ENCODE measurements at places on chromosomes 3 and 15.

- DNase-seq = no peak
Observed at GRCh38 chr3:43499256-43499655, 122.6 kb downstream of the ANO10 start.

GRCh38 chr15:71051539-71051938 lies 63.7 kb upstream of the THSD4 start:
- DNase-seq = no peak

GRCh38 chr3:65829228-65829627 lies 209.5 kb downstream of the MAGI1 start:
- DNase-seq = no peak

- DNase-seq = no peak
Observed at GRCh38 chr15:28996953-28997352, 111.2 kb downstream of the APBA2 start.

GRCh38 chr15:41648097-41648496 lies 12.1 kb upstream of the MGA start:
- no peak for DNase-seq

DNA sequence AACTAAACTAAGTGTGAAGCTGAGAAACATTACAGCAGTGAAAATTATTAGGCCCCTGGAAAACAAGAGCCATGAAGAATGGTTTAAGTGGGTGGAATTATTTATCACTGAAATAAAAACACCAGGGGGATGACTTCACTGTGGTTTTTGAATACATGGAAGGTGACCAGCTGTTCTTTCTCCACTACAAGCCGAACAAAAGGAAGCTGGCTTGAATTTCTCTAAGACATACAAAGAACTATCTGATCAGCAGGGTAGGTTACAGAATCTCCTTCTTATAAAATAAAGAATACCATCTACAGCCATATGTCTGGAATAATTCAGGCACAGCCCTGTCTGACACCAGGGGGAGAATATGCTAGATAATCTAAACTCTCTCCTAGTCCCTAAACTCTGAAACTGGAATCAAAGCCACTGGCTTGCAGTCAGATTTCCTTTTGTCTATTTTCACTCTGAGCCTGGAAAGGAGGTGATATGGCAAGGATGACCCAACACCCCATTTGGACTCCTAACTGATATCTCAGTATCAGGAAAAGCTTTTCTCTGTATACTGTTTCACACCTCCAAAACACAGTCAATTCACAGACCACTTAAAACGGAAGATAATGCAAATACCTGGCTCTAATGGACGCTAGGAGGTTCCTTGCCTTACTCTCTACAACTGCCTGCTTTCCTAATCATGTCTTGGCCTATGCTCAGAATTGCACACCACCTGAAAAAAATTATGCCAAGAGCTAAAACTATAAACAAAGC lies 31.2 kb downstream of the SPATA12 start:
- DNase-seq = no peak

- DNase-seq = no peak
Observed at GRCh38 chr3:171644681-171645080, 165.6 kb downstream of the PLD1 start.

DNA sequence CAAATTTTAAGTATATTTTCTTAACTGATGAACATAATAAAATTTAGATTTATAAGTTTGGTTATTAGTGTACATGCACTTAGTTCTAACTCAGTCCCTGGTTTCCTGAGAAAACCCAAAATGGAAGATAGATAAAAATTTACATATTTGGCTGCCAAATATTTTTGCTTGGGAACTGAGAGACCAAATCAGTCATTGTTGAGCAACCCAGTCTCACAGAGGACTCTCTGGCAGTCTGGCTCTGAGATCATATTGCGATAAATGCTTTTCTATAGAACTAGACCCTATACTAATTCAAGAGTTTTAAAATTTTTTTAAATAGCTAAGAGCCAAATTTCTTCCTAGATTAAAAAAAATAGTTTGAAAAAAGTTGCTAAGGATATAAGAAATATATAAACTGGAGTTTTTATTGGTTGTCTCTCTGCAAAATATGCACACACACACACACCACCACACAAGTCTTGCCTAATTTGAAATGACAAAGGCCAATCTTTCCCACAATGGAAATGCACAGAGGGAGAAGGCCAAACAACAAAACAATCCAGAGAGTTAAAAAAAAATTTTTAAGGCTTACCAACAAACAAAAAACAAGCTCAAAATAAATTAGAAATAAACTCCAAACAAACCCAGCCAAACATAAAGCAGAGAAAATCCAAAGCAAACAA lies 259.5 kb downstream of the MECOM start:
- DNase-seq = no peak

GRCh38 chr3:44359146-44359751 lies 20.7 kb downstream of the TCAIM start:
- no peak for DNase-seq

DNA sequence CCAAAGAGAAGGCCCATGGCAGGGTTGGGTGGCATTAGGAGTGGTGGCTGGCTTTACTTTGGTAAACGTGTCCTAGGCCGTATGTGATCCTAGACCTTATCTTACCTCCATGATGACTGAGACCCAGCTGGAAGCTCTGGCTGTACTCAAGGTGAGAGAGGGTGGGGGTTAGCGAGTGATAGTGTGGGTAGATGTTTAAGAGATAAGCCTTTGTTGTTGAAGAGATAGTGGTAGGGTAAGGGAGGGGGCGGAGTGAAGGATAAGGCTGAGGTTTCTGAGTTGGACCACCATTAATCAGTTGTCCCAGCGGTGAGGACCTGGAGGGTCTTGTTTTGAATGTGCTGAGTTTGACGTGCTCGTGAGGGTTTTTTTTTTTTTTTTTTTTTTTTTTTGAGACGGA lies 61.5 kb upstream of the ULK4 start:
- DNase-seq = no peak

- no peak for DNase-seq
Observed at GRCh38 chr3:46504789-46505188, 7.0 kb downstream of the RTP3 start.

- DNase-seq = no peak
Observed at GRCh38 chr3:172084871-172085556, 45.6 kb downstream of the FNDC3B start.

- no peak for DNase-seq
Observed at GRCh38 chr15:99365242-99365641, 114.0 kb downstream of the LRRC28 start.

- DNase-seq = no peak
Observed at GRCh38 chr3:191343115-191343514, 12.8 kb upstream of the UTS2B start.

DNA sequence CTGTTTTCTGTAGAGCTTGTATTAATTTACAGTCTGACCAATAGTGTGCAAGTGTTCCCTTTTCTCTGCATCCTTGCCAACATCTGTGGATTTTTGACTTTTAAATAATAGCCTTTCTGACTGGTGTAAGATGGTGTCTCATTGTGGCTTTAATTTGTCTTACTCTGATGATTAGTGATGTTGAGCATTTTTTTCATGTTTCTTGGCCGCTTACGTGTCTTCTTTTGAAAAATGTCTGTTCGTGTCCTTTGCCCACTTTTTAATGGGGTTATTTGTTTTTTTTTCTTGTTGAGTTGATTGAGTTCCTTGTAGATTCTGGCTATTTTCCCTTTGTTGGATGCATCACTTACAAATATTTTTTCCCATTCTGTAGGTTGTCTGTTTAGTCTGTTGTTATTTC lies 7.6 kb upstream of the ACOX2 start:
- DNase-seq = no peak

- DNase-seq = no peak
Observed at GRCh38 chr3:23068016-23068728, 135.0 kb upstream of the UBE2E2 start.

GRCh38 chr3:55936549-55937052 lies 449.5 kb upstream of the WNT5A start:
- no peak for DNase-seq

GRCh38 chr3:164364111-164364510 lies 714.2 kb downstream of the SI start:
- no peak for DNase-seq

DNA sequence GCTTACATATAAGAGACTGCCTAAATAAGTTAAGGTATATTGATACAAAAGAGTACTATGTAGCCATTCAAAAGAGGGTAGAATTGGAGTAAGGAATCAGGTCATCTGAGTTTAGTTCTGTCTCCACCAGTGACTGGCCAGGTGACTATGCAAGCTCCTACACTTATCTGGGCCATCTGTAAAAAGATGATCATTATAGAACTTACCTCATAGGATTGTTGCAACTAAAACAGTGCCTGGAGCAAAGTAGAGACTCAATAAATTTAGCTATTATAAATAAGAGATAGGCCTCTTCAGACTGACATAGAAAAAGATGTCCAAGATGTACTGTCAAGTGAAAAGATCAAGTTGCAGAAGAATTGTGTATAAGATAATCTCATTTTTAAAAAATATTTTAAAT lies 1.7 kb upstream of the ATP8B4 start:
- no peak for DNase-seq

DNA sequence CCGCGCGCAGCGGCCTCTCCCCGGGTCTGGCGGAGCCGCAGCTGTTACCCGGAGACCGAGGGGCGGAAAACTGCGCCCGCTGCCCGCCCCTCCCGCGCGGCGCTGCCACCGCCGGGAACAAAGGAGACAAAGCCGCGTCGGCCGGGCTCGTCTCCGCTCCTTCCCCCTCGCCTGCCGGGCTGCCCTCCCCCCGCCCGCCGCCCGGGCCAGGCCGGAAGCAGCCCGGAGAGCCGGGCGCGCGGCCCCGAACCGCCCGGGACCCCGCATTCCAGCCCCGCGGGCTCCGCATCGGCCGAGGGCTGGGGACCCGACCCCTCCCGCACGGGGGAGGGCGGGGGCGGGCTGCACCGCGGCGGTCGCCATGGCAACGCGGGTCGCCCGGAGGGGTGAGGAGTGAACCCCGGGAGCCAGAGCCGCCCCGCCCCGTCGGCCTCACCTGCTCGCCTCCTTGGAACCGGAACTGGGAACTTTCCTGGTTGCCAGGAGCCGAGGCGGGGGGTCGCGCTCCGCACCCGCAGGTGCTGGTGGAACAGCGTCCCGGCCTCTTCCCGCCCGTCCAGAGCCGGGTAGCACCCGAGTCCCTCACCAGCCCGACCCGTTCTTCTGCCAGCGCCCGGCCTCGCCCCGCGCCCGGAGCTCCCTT lies 448 bp downstream of the PLXNB1 start:
- DNase-seq = peak; percentile 80

DNA sequence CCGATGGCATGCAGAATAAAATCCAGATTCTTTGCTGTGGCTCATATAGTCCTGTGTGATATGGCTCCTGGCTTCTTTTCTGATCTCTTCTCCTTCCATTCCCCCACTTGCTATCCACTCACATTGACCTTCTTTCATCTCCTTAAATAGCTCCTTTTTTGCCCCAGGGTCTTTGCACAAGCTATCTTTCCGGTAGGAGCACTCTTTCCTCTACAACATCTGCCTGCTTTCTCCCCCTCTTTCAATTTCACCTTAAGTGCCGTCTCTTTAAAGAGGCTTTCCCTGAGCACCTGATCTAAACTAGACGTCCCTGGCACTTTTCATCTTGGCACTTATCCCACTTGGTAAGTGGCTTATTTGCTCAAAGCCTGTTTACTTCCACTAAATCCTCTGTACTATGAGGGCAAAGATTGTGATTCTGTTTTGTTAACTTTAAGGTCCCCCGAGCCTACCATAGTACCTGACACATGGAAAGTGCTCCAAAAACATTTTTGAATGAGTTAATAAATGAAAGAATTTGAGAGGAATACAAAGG lies 323.3 kb upstream of the TLE3 start:
- DNase-seq = peak; percentile 68

GRCh38 chr15:70004826-70005225 lies 92.9 kb downstream of the TLE3 start:
- no peak for DNase-seq

GRCh38 chr15:36924034-36924433 lies 176.3 kb downstream of the MEIS2 start:
- no peak for DNase-seq

DNA sequence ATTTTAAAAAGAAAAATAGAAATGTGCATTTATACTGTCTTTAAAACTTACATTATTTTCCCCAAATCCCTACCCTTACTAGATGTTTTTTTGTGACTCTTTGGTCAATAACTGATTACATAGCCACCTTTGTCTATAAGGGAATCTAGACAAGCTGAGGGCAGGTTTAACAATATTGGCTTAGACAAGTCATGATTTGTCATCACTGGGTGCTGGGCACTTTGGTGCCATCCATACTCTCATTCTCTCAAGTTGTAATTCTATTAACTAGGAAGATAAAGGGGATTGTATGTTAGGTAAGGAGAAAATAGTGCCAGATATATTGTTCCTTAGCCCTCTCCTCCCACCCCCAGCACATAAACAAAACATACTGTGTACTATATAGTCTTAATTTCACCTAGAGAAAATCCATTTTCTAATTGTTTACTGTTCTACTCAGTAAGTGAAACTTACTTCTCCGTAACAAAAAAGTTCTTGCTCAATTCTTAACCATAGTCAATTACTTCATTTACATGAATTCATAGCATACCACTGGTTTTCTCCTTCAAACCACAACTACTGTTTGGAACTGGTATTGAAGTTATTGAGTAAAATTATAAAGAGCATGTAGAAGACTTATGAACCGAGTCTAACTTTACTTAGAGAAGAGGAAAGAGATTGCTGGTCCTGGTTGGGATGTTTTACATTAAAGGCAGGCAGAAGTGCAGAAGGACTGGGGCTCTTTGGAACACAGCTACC lies 877.1 kb downstream of the PDCD6IP start:
- DNase-seq = no peak

DNA sequence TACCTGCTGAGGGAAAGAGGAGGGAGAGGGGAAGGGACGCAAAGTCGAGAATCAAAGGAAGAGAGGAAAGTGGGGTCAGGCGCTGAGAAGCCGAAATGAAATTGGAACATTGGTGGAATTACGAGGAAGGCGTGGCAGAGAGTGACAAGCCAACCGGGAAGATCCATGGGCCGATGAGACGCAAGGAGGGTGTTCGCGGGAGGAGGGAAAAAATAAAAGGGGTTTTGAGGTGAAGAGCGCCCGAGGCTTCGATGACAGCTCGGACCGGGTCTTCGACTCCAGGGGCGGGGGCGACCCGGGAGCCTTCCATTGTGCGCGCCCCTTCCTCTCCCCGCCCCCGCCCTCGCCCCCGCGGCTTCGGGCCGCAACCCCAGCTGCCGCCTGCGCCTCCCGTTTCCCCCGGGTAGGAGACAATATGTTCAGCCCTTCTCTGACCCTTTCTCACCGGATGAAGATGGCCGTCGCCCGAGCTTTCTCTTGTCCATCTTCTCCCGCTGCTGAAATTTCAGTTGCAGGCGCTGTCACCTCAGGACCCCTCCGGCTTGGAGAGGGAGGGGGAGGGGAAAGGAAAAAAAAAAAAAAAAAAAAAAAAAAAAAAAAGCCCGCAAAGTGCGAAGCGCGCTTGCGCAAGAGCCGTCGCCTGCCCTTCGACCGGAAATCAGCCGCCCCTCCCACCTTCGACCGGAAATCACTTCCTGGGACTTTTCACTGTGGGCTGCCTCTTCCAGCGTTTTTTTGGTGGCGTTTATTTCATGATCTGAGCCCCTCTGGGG lies at the start of gene SENP7:
Gene SENP7 (minus strand): TSS at position 567 of the 773 bp plus-strand sequence. CDS start 82 bp downstream, at position 485.
- peak; percentile 84 for DNase-seq

DNA sequence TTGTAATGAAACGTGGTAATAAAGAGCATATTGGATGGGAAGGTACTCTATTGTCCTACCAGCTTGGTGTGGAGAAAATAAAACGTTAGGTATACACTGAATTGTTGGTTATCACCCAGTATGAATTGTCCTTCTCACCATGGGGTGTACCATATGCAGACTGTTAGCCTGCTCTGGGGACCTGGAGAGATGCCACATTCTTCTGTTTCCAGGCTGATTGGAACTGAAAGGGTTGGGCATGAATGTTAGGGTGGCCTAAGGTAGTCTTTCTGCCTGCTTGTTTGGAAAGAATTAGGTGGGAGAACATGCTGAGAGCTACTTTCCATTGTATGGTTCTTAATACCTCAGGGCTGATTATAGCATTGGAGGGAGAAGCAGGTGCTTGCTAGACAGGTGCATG lies 340.6 kb downstream of the PTPRG start:
- no peak for DNase-seq

- no peak for DNase-seq
Observed at GRCh38 chr3:34072297-34072696, 273.9 kb downstream of the PDCD6IP start.
